Kasumi-1 (cell line): ENCODE measurements at places on chromosomes 11 and 22.

GRCh38 chr22:47460861-47461260 lies 698.4 kb downstream of the TBC1D22A start:
- DNase-seq: no peak

DNA sequence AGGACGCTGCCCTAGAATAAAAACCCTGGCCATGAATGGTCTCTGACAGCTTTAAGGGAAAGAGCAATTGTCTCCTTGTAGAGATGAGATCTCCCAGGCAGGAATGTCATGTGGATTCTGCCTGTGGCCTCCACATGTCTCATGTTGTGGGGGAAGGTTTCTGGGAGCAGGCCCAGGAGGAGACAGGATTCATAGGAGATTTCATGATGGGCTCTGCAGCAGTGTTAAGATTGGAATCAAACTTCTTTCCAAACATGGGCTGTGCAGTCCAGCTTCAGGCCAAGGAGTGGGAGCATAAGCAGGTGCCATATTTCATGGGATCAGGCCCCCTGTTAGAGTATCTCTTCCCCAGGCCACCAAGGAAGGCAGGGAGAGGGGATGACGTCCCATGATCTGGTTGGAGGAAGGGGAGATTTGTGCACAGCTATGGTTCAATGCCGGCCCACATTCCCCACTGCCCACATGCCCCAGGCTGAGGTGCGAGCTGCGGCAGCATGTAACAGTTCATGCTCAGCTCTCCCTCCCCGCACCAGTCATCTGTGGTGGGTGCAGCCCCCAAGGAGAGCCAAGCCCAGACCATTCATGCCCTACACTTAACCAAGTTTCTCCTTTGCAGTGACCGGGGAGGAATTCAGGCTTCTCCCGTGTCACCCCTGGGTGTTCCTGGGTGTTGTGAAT lies 42.5 kb downstream of the LMO1 start:
- no peak for DNase-seq

DNA sequence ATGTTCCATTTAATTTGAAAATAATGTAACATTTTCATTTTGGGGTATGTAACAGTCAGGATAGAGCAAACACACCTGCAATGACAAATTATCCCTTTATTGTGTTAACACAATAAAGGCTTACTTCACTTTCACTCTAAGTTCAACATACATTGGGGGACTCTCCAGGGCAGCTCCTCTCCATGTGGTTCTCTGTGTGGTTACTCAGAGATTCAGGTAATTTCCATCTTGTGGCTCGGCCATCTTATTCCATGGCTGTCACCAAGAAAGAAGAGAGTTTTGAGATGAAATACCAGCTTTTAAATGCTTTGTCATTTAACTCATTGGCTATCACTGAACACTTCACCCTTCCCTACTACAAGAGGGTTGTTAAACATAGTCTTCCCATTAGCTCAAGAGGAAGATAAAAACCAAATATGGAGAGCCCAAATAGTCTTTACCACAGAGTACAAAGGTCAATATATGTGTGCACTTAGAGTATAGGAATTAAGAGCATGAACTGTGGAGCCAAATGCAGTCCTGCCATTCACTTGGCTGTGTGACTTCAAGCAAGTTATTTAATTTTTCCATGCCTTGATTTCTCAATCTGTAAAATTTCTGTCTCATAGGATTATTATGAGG lies 10.6 kb upstream of the TPH1 start:
- no peak for DNase-seq

DNA sequence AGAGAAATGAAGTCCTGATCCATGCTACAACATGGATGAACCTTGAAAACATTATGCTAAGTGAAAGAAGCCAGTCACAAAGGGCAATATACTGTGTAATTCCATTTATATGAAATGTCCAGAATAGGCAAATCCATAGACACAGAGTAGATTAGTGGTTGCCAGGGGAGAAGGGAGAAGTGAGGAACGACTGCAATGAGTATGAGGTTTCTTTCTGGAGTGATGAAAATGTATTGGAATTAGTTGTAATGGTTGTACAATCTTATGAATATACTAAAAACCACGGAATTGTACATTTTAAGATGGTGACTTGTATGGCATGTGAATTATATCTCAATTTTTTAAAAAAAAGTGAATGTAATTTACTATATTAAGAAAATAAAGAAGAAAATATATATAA lies 83.1 kb upstream of the GDPD4 start:
- no peak for DNase-seq

- peak; percentile 77 for DNase-seq
Observed at GRCh38 chr22:41021613-41022454, 70.6 kb upstream of the EP300 start.

DNA sequence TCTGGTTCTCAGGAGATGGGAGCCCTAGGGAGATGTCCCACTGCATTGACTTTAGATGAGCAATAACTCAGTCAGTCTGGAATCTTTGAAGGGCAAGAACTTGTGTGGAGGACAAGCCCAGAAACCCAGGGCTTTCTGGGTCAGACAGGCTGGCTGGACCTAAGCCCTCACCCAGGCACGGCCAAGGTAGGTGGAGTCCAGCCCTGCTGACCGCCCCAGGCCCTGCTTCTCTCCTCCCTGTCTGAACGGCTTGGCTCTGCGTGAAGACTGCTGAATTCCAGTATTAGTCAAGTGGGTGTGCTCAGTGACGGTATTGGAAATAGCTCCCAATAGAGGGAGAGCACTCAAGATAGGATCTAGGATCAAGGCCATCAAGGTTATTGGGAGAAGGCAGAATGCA lies 6.1 kb downstream of the CXCR5 start:
- DNase-seq: no peak

- no peak for DNase-seq
Observed at GRCh38 chr22:38165922-38166593, 15.6 kb downstream of the PLA2G6 start.

DNA sequence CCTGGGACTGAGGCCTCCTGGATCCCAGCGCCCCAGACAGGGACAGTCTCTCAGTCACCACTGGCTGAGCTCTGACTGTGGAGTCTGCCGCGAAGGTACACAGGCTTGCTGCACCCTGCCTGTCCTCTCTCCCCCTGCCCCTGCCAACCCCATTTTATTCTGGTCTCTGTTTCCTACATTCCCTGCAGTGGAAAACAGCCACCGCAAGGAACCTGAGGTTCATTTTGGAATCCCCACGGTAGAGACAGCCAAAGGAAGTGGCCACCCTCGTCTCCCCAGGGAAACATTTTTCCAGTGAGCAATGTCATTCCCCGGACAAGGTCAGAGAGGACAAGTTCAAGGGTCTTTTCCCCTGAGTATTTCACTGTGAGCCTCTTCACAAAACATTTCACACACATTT lies 56.6 kb downstream of the FBXO7 start:
- DNase-seq: no peak

GRCh38 chr11:108253176-108253575 lies 30.3 kb downstream of the ATM start:
- DNase-seq: no peak

DNA sequence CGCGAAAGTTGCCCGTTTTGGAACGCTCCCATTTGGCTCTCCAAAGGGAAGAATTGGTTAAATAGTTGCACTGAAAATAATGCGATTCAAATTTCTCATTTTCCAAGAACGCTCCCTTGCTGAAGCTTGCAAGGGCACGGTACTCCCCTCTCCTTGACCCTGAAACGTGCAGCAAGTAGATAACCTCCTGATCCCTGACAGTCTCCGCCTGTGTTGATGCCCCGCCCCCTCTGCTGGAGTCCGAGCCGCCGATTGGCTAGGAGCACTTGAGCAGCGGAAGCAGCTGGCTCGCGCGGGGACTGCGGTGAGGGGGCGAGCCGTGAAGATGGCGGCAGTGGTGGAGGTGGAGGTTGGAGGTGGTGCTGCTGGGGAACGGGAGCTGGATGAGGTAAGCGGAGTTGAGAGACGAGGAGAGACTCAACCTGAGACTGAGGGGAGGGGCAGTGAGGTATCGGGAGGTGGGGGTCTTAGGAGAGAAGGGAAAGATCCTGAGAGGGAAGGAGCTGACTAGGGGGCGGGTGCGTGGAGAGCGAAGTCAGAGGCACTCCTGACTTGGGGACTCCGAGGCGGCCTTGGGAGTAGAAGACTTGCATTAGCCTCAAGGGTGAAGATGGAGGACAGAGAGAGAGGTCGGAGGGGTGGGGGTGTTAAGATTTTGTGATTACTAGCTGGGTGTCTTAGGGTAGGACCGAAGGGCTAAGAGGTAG lies at the start of gene RNF121:
RNF121 (plus strand) TSS at position 310 of the 707 bp plus-strand sequence; CDS start at position 326, 16 bp downstream.
- peak; percentile 97 for DNase-seq

DNA sequence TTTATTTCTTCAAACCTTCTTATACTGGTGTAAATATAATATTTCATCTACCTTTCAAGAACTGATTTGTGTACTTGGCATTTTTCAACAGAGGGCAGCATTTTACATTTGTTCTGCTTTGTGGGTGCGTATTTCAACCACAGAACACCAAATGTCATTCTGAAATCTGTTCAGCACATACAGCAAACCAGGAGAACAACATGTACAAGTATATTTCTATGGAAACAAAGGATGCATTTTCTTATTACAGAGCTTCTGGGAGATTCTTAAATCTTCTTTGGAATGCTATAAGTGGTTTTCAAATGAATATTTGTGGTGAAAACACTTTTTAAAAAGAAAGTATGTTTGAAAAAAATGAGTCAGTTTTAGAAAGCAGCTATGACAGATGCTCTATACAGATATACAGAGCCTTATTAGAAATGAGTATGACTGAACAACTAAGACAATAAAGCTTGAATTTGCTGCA lies 946.0 kb downstream of the FAM181B start:
- DNase-seq: peak; percentile 27

DNA sequence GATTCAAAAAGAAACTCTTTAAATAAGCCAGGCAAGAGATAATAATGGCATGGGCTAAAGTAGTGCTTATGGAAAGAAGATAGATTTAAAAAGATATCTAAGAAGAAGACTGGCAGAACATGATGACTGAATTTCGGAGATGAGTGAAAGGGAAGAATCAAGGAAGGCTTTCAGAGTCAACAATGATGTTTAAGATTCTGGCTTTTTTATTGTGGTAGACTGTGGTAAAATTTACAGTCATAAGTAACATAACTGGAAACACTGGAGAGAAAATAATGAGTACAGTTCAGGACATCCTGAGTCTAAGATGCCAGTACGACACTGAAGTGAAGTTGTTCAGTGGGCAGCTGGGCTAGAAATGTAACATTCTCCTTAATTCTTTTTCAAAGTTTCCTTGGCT lies 85.2 kb downstream of the PHF21A start:
- DNase-seq: no peak

DNA sequence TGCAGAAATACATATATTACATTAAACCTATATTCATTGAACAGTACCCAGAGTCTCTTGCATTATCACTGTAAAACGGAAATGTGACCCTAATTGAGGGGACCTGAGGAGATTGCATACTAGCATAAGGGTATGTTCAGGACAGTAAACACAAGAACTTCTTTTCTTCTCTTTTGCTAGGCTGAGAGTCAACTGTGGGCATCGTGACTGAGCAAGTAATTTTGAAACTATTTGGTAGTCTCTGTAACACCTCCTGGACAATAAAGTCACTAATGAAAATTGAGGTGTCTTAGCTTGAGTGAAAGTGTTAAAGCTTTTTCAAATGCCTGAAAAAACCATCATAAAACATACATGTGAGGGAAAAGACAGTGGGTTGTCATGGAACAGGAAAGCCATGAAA lies 90.9 kb downstream of the PDHX start:
- no peak for DNase-seq

DNA sequence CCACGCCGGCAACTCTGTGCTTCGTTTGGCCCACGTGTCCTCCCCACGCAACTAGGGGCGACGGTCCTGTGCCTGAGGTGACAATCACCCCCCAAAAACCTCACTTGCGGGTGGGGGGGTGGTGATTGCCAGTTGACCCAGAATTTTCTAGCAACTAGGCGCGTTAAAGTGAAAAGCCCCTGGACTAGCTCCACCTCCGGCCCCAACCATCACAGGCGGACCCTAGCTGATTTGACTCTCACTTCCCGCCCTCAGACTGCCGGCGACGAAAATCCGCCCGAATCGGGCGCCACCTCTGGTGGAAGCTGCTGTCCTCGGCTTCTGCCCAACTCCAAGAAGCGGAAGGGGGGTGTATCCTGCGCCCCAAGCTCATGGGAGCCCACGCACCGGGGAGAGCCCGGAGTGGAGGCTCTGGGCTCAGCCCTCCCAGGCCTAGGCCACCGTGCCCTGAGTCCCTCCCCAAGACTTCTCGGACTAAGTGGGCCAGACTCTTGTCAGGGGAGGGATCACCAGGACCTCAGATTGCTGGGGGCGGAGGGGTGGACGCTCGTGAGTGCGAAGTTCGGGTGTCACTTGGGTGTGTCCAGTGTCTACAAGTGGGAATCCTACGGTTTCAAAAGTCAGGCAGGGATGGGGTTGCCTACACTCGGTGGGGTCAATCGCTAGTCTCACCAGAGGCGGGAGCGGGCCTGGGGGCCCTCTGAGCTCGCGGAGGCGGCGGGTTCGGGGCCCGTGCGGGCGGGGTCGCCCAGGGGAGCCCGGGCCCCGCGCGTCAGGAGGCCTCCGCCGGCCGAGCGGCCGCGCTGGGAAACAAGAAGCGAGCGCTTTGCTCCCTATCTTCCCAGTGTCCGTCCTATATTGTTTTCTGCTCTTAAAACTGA lies 12.3 kb downstream of the PAX6 start:
- DNase-seq: peak; percentile 11

DNA sequence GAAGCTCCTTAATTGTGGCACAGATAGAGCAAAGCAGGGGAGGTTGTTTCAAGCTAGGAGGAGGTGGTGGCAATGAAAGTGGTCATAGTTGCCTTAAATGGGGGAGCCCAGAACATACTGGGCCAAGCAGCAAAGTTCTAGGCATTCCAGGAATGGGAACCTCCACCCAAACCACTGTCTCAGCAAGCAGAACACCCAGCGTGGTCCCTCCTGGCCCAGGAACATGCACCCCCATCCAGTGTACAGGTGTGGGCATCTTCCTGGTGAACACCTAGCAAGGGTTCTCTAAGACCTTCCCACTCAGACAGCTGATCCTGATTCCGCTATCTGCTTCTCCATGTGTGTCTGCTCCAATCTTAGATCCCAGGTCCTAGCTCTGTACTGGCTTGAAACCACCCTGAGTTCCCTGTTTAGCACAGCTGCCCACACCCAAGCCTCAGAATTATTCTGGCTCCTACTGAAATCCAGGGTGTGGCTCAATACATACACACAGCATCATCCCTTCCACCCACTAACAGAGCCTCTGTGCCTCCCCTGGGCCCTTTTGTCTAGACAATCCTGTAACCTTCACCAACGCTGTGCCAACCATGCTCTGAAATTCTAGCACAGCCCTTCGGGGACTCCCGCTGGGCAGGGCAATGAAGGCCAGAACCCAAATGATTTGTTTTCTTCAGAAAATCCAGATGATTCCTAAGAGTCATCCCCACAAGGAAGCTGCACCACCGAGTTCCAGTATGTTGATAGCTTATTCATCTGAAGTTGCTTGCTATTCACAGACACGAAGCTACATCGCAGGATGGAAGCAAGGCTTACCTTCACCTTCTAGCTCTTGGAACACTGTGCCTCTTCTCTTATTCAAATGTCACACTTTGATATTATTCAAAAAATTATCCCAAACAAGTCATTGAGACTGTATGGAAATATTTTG lies 76.6 kb downstream of the ABTB2 start:
- no peak for DNase-seq
